Iris pigment epithelial cell (primary cell): ENCODE measurements at places on chromosomes 4 and X.

- peak; percentile 92 for DNase-seq
Measured at GRCh38 chrX:154735695-154736393, 15.0 kb downstream of the GAB3 start.

GRCh38 chr4:128456171-128456570 is 168.6 kb upstream of the PGRMC2 start:
- DNase-seq = no peak

- DNase-seq = no peak
Measured at GRCh38 chrX:126820700-126821420, 1.3 kb downstream of the PRR32 start.

- DNase-seq = no peak
Measured at GRCh38 chr4:101128473-101128872, 218.9 kb downstream of the PPP3CA start.

DNA sequence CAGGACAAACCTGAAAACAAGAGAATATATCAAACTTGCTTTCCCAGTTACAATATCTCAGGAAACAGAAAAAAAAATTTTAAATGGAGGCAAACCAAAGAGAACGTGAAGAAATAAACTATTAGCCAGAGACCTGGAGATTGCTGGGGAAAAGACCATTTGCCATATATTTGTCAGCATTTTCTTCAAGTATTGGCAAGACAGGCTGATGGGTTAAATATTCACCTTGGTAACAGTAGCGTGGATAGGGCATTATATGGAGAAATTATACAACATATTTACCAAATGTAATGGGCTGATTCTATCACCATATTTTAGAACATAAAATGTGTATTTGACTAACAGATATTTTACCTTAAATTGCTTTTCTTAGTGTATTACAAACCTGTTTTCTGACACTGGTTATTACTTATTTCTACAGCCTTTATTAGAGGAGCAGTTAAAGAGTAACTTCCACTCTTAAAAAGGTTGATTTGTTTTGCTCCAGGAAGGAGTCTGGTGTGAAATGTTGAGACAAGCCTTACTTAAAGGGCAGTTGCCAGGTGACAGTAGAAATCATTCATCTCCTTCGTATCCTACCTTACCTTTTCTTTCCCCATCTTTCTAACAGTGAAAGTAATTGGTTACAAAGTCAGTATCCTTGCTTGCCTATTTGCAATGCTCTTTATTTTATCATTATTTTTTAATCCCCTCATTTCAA is 575.5 kb downstream of the GBA3 start:
- no peak for DNase-seq

GRCh38 chr4:122588453-122589238 is 32.2 kb downstream of the IL21 start:
- DNase-seq = peak; percentile 59

- DNase-seq = no peak
Measured at GRCh38 chrX:9844936-9845577, 58.8 kb downstream of the SHROOM2 start.

- no peak for DNase-seq
Measured at GRCh38 chrX:70527610-70528345, 83.1 kb downstream of the DLG3 start.

DNA sequence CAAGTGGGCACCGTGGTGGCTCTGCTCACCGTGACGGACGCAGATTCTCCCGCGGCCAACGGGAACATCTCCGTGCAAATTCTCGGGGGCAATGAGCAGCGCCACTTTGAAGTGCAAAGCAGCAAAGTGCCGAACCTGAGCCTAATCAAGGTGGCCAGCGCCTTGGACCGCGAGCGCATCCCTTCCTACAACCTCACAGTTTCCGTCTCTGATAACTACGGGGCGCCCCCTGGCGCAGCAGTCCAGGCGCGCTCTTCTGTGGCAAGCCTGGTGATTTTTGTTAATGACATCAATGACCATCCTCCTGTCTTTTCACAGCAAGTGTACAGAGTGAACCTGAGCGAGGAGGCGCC is 2.7 kb downstream of the FAT4 start:
- peak; percentile 60 for DNase-seq

GRCh38 chr4:159504684-159505083 is 401.8 kb downstream of the RAPGEF2 start:
- peak; percentile 65 for DNase-seq

DNA sequence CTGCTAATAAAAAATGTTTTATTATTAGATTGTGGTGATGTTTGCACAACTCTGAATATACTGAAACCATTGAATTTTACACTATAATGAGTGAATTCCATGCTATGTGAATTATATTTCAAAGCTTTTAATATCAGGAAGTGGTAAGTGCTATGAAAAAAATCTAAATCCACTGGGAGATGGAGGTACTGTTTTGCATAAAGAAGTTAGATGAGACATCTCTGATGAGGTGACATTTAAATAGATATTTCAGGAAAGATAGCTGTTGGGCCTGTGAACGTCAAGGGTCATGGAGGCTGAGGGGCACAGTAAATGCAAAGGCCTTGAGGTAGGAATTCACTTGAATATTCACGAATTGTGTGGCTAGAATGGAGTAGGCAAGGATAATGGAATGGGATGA is 12.3 kb downstream of the DCUN1D4 start:
- no peak for DNase-seq

- no peak for DNase-seq
Measured at GRCh38 chrX:17679820-17680219, 57.5 kb upstream of the SCML1 start.

GRCh38 chrX:12814420-12814819 is 23.2 kb downstream of the PRPS2 start:
- peak; percentile 65 for DNase-seq

DNA sequence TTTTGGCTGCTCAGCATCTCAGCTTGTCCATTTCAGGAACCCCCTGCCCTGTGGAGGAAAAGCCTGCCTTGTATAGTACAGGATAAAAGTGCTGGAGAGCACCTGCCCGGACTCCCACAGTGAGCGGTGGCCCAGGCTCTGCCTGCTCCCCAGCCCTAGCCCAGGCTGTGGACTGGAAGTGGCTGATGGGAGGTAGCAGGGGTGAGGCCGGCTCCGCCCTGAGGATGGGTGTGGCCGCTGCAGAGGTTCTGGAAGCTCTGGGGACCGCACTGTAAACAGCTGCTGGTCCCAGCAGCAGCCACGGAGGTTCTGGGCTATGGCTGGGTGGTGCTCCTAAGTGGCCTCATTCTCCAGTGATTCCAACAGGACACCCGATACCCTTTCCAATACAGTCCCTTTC is 56.6 kb upstream of the HELT start:
- DNase-seq = no peak

DNA sequence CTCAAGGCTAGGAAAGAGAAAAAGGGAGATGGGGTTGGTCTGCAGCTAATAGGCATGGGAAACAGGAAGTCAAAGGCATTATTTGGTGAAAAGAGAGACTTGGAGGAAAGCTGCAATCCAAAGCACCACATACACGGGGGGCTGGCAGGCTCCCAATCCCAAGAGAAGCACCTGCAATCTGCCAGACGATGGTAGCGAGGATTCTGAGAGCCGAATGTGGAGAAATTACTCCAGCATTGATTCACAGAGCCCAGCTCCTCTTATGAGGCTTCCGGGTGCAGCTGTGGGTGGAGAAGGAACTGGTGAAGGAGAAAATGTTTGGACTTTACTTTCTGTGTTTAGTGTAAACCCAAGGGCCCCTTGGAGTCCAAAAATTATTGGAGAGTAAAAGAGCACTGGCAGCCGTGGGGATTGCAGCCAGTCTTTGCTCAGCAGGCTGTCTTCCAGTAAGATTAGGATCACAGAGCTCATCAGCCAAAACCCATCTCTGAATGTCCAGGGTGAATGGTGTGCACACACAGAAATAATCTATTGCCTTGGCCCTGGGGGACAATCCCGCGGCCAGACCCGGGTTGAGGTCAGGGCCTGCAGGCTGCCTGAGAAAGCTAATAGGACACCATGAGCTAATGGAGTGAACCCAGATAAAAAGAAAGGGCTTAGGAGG is 197.6 kb downstream of the KIT start:
- DNase-seq = no peak

GRCh38 chrX:119399772-119400101 is 601 bp downstream of the SLC25A43 start:
- DNase-seq = peak; percentile 35

GRCh38 chr4:139208404-139208945 is 31.5 kb upstream of the ELF2 start:
- DNase-seq = peak; percentile 87

- DNase-seq = no peak
Measured at GRCh38 chr4:54901202-54901601, 224.2 kb downstream of the KDR start.

DNA sequence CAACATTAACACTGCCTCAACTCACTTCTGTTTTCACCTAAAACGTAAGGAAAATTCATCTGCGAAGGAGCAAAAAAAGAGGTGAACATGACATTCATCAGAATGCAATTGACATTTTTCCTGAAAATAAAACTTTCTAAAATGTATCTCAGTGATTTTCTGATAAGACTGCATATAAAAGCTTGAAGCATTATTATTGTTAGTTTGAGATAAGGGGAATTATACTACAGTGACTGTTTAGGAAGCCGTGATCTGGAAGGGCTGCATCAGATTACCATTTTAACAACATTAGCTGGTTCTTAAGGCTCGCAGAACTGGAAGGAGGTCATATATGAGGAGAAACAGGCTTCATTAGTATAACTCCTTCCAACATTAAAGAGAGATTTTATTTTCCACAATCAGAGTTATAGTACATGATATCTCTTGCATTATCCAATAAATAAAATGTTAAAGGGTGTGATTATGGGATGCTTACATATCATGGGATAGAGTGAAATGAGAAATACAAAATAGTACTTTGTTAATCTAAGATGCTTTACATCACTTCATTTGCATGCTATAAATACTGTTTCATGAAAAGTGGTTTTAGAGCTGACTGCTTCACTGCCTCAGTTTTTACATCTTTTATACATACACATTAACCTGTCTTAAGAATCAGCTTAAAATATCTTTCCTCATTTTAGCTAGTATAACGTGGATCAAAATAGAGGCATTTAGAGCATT is 1820.1 kb upstream of the TENM3 start:
- no peak for DNase-seq

DNA sequence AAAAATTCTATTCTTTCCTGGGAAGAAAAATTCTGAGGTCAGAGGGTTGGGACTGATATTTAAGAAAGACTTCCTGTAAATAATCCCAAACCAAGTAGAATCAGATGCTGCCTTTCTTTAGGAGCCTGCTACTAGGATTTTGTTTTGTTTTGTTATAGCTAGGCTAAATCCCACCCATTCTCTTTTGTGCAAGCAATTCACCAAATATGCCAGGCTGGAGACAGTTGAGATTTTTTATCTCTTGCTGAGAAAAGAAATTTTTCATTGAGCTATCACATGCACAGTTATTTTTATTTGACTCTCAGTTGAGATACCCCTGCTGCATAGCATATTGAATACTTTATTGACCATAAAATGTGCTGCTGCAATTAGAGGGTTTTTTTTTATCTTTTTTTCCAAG is 196.0 kb downstream of the KCNIP4 start:
- DNase-seq = no peak

GRCh38 chr4:102429553-102429952 is 71.6 kb upstream of the NFKB1 start:
- DNase-seq = peak; percentile 82

- no peak for DNase-seq
Measured at GRCh38 chrX:135436966-135437866, 15.5 kb downstream of the SMIM10L2A start.

GRCh38 chrX:100263650-100264049 is 146.4 kb downstream of the PCDH19 start:
- DNase-seq = no peak

- DNase-seq = peak; percentile 71
Measured at GRCh38 chr4:17613761-17614415, 553 bp upstream of the MED28 start.

- DNase-seq = no peak
Measured at GRCh38 chr4:64361399-64361740, 47.9 kb downstream of the TECRL start.

GRCh38 chrX:134525086-134525792 is 65.3 kb downstream of the HPRT1 start:
- peak; percentile 67 for DNase-seq

GRCh38 chr4:48237996-48238645 is 31.5 kb downstream of the TEC start:
- peak; percentile 76 for DNase-seq

- DNase-seq = no peak
Measured at GRCh38 chr4:169573889-169574288, 38.5 kb downstream of the NEK1 start.

DNA sequence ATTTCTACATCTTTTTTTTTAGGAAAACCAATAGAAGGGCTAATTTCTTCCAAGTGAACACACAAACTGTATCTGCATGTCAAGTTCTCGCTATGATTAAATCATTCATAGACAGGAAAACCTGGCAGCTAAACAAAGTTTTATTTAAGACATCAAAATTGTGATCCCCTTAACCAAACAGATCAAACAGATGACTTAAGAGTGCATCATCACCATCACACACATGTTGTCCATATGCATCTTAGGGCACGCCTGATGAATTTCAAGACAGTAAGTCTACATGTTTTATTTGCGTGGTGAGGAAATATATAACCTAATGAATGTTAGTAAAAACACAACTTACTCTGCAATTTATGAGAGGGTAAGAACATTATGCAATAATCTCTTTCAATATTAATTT is 317.0 kb upstream of the ANXA10 start:
- no peak for DNase-seq

- DNase-seq = peak; percentile 39
Measured at GRCh38 chrX:475926-476723, 89.4 kb upstream of the PPP2R3B start.

- peak; percentile 92 for DNase-seq
Measured at GRCh38 chrX:2696698-2697215, 5.7 kb downstream of the CD99 start.

- no peak for DNase-seq
Measured at GRCh38 chrX:118528071-118528737, 32.6 kb downstream of the DOCK11 start.

GRCh38 chr4:176436293-176436973 is 116.7 kb downstream of the SPCS3 start:
- DNase-seq = peak; percentile 81

DNA sequence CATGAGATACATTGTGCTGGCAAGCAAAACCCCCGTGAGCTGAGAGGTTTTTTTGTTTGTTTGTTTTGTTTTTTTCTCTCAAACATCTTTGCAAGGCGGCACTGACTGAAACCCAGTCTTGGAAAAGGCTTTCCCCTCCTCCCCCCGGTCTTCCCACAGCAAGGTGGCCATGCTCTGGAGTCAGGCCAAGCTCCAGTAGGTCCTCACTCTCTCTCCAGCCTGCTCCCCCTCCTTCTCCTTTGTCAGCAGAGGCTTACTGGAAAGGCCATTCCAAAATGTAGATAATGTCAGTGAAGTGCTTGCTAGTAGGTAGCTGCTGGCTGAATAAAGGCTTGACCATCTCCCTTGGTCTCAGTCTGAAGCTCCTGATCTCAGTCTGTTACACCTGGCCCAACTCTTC is 32.6 kb downstream of the FRMPD3 start:
- DNase-seq = no peak

GRCh38 chr4:29043411-29043810 is 1676.8 kb upstream of the PCDH7 start:
- DNase-seq = no peak

- no peak for DNase-seq
Measured at GRCh38 chrX:40152741-40153344, 55.1 kb upstream of the BCOR start.

- peak; percentile 37 for DNase-seq
Measured at GRCh38 chr4:129043523-129043922, 49.8 kb downstream of the SCLT1 start.
